ENCODE measurements at places on chromosomes 11 and 22. TPM values are rescaled to one million over a fixed set of nuclear protein-coding genes. Genes with fewer than 3 reads are reported as not detected.

- no peak for DNase-seq
These were observed 82.9 kb upstream of the CRTAM start for GRCh38 chr11:122755409-122755808.

- no peak for DNase-seq
These were observed 2.7 kb downstream of the MAJIN start for GRCh38 chr11:64969209-64969608.

GRCh38 chr11:12154871-12155668 is 44.7 kb downstream of the MICAL2 start:
- no peak for DNase-seq

- peak; percentile 91 for DNase-seq
These were observed 482 bp downstream of the DDX17 start for GRCh38 chr22:38505541-38506117.

DNA sequence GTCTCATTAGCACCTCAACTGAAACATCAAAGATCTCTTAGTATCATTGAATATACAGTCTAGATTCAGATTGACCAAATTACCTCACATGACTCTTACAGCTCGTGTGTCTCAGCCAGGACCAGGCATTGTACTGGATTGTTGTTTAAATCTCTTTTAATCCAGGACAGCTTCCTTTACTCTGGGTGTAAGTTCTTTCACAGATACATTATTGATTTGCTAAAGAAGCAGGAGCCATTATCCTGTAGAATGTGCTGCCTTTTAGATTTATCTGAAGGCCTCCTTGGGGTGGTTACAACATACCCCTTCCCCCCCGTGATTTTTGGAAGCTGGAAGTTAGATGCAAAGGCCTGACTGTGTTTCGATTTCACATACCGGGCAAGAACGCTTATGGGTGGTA is 4.2 kb downstream of the MCM5 start:
- no peak for DNase-seq

GRCh38 chr11:68406324-68407313 is 53.9 kb upstream of the PPP6R3 start:
- no peak for DNase-seq

- DNase-seq, result no peak
These were observed 653.5 kb downstream of the FAM181B start for GRCh38 chr11:82080160-82080559.

DNA sequence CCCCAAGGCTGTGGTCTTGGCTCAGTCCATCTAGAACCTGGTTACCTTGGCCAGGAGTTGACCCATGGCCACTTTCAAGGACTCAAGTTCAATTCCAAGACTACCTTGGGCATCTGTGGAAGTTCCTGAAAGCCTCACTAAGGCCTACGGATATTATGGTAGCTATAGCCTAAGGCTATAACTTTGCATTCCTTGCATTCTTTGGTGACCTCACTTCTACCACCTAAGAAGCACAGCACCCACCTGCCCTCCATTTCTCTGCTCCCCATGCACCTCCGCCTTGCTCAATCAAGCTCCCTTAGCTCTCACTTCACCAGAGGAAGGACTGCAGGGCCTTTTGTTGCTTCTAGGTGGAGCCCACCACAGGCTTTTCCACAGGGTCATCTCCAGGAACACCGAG is 50.3 kb upstream of the GALNT18 start:
- no peak for DNase-seq

GRCh38 chr11:62918531-62918930 is 2.6 kb downstream of the CHRM1 start:
- DNase-seq, result no peak

DNA sequence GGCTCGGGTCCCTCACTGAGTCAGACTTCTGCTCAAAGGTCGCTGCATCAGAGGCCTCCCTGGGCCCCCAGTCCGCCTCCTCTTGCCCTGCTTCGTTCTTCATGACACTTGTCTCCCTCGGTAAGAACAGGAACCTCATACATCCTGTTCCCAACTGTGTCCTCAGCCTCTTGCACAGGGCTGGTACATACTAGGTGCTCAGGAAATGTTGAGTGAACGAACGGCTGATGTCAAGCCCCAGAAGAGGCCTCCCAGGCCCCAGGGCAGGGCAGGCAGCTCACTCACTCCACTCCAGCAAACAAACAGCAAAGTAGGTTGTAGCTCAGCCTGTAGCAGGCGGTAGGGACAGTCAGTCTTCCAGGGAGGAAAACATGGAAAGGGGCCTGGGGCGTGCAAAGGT is 17.2 kb downstream of the SYNGR1 start:
- no peak for DNase-seq

GRCh38 chr22:26825960-26826935 is 168.9 kb downstream of the MIAT start:
- no peak for DNase-seq

DNA sequence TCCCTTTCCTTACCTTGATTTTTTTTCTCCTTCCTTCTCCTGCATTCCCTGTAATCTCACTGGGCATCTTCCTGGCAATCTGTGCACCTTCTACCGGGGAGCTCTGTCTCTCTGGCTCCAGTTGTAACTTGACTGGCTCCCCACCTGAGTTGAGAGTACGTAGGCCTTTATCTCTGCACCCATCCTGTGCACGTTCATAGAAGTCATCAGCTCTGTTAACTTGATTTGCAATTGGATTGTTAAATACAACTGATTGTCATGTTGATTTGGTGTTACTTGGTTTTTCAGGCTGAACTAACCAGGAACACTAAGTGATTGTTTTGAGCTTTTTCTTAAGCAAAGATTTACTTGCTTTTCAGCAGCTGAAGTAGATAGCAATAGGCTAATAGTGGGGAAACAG is 11.8 kb downstream of the SWAP70 start:
- DNase-seq, result no peak

DNA sequence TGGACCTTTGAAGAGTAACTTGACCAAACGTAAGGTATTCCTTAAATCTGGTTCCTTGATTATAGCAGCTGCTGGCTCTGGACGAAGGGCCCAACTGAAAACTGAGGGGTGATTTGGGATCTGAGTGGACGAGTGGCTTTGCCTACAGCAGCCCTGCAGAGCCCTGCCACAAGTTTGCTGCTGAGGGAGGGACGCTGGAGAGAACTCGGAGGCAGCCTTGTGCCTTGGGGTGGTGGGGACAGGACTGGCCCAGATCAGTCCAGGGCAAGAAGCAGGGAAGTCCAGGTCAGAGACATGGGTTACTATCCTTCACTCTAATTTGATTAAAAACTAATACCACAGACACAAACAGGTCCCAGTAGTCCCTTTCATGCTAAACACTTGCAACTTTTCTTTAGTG is 89.6 kb upstream of the PITPNB start:
- no peak for DNase-seq

GRCh38 chr11:19524171-19524671 is 188.4 kb upstream of the NAV2 start:
- no peak for DNase-seq

GRCh38 chr22:24379536-24379935 is 47.9 kb upstream of the ADORA2A start:
- no peak for DNase-seq

DNA sequence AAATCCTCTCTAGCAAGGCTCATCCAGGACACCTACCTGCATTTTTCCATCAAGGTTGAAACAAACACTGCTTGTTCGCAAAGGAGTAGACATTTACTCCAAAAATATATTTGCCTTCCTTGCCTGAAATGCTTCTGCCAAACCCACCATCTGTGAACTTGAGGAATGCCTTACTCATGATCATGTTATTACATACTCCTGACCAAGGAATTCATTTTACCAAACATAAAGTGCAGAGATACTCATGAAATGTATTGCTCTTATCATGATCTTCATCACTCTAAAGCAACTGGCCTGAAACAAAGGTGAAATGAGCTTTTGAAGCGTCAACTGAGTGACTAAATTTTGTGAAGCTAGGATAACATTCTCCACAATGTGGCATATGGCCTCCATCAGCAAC is 243.1 kb upstream of the CCDC179 start:
- DNase-seq, result no peak

GRCh38 chr11:20337526-20338154 is 25.9 kb upstream of the HTATIP2 start:
- no peak for DNase-seq

GRCh38 chr11:29628609-29629008 is 388.2 kb downstream of the KCNA4 start:
- DNase-seq, result no peak

DNA sequence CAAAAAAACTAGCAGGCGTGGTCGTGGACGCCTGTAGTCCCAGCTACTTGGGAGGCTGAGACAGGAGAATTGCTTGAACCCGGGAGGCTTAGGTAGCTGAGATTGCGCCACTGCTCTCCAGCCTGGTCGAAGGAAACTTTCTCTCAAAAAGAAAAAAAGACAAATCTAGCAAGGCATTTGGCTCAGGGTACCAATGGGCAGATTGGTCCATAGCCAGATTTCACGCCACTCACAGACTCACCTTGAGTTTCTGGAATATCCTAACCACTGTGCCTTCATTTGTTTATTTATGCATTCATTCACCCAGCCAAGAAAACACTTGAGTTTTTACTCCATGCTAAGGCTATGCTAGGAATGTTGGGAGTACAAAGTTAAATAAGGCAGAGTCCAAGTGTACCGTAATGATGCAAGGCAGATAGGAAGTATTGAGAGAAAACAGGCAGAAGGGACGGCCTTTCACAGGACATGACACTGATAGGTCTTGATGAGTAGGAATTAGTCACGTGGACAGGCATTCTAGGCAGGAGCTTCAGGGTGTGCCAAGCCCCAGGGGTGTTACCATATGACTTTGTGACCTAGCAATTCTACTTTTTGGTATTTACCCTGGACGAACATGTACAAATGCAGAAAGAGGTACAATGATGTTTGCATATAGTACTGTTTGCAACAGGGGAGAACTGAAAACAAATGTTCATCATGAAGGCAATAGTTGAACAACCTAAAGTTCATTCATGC is 3.0 kb upstream of the PACSIN3 start:
- DNase-seq, result no peak

DNA sequence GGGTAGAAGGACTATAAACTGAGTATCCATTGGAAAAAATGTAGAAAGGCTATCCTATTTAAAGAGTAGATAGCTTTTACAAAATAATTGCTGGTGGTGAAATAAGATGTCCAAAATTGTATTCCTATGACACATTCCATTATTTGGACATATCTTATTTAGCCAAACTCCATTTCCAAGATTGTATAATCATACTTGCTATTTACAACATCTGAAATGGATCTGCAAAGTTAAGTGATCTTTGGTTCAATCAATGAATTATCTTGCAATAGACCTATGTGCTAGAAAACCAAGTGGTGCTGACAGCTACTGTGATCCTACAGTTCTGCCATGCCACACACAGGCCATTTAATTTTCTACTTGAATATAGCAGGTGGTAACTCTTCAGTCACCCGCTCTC is 11.0 kb upstream of the BLID start:
- DNase-seq, result no peak

DNA sequence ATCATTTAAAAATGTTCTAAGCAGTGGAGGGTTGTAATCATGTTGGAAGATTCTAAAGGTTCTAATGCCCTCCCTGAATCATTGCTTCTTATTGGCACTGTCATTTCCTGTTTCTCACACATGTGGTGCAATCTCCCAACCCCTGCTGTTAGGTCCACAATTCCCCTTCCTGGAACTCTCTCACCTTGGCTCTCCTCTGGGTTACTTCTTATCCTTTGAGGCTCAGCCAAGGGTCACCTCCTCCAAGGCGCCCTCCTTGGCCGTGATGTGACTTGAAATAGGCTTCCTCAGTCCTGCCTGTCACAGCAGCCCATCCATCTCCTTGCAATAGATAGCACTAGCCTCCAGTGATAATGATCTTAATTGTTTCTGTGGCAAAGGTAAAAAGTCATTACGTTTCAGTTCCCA is 149.8 kb downstream of the TTC17 start:
- DNase-seq, result no peak

- DNase-seq, result no peak
These were observed 123.7 kb downstream of the GRIK4 start for GRCh38 chr11:120635136-120635810.

GRCh38 chr11:65663639-65664200 is 1.0 kb upstream of the RELA start:
- DNase-seq, result peak; percentile 80

GRCh38 chr11:72642884-72643522 is 31.2 kb downstream of the PDE2A start:
- DNase-seq, result peak; percentile 83

DNA sequence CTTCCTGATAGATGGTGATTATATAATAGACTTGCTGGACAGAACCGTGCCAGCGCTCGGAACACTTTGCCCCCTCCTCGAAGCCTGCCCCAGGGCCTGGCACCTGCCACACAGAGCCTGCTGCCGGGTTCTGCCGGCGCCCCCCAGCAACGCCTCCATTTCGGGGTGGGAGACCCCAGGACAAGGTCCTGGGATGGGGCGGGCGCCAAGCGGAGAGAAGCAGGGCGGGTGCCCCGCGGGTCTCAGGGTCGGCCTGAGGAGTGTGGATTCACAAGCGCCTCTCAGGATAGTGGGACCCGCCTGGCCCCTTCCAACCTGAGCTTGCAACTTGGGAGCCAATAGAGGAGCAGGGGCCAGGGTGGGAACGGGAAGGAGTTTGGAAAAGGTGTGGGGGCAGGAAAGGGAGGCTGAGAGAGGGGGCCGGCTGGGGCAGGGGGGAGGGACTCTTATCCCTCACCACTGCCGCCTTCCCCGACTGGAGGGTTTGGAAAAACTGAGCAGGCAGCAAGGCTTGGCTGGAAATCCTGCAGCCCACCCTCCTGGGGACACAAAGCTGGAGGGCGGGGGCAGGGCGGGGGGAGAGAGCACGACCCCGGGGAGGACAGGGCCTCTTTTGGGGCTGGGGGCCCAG is 3.3 kb upstream of the BCL9L start:
- DNase-seq, result peak; percentile 80

GRCh38 chr11:46537537-46538295 is 56.1 kb downstream of the AMBRA1 start:
- no peak for DNase-seq

DNA sequence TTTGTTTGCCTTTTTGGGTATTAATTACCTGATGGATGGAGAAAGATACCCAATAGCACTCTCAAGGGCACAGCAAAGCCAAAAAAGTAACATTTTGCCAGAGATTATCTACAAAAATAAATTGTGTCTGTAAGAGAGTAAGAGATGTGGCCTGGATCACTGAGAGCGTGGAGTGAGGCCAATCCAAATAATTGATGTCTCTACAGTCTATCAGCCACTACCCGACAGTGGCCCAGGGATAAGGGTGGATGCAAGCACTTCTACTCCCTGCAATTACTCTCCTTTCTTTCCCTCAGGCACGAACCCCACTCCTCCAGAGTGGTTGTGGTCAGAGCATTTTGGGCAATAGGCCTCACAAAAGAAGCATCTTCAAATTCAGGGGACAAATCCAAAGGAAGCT is 92.3 kb upstream of the ZC3H12C start:
- no peak for DNase-seq

Gene VSTM5
- total RNA-seq, result not detected

Gene ABCG4
- total RNA-seq, result 0.14 TPM

Gene SLC22A9
- total RNA-seq, result not detected

Gene KRTAP5-9
- total RNA-seq, result not detected

Gene POU2AF3
- total RNA-seq, result 1.8 TPM

Gene ZNF70
- 6.1 TPM for total RNA-seq

Gene APOA1
- total RNA-seq, result 5.4 TPM

Gene IGF2
- total RNA-seq, result 8.8 TPM

Gene TNNI2
- 6.9 TPM for total RNA-seq

Gene KRTAP5-10
- total RNA-seq, result not detected

Gene SLC6A5
- not detected for total RNA-seq

Gene C11orf97
- total RNA-seq, result not detected

Gene PRR33
- total RNA-seq, result not detected

Gene LRRC74B
- total RNA-seq, result not detected

Gene API5
- 76.5 TPM for total RNA-seq

Data from upper lobe of right lung (tissue), 1 donor.